ENCODE measurements at places on chromosomes 1 and 21.

DNA sequence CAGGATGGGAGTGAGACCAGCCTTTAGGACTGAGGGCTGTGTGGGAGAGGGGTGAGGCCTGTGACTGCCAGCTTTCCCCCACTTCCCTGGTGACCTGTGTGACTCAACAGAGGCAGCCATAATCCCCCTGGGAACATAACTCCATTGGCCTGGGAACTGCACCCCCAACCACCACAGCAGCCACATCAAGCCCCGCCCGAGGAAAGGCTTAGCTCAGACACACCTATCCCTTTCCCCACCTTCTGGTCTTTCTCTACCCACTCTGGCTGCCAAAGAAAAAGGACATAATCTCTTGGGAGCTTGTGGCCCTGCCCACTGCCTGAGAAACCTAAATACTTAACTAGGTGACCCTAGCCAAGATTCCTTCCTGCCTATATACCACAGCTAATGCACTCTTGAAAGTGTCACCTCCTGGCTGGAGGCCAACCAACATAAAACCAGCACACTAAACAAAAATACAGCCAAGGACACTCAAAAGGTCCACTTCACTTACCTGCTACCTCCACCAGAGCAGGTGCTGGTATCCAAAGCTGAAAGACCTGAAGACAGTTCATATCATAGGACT is 406.6 kb upstream of the CAMK1G start:
- DNase-seq: no peak

- no peak for DNase-seq
Measured at GRCh38 chr1:241776911-241777310, 71.1 kb upstream of the EXO1 start.

DNA sequence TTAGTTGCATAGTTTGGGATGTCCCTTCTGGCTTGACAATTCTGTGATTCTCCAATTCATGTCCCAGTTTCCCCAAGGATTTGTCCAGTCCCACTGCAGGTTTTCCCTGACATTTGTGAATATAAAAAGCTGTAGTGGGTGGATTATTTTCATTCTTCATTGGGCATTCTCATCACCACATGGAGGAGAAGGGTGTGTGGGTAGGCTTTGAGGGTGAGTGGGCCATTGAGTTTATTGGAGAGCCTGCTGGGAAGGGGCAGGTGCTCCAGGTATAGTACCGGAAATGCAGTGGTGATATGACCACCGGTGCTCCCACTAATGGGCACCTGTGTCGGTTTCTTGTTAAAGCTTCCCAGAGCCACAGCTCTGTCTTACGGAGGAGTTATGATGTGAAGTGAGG is 74.5 kb downstream of the CNIH3 start:
- DNase-seq: no peak

GRCh38 chr1:65260851-65261473 is 48.4 kb upstream of the DNAJC6 start:
- peak; percentile 48 for DNase-seq

DNA sequence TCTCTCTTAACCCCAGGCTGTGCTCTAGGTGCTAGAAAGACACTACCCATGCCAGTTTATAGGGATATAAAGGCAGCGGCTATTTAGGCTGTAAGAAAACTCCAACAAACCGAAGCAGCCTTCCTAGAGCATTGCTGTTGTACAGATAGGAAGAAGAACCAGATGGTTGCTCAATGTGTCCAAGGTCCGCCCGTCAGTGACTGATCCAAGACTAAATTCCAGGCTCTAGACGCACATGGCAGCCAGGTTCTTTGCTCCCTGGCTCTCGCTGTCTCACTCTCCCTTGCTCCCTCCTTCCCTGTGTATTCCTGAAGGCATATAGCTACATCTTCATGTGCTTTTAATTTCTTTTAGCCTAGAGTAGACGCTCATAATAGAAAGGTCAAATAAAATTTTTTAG is 303.4 kb downstream of the KIF26B start:
- no peak for DNase-seq

GRCh38 chr1:94768036-94768435 is 52.1 kb upstream of the SLC44A3 start:
- no peak for DNase-seq

- DNase-seq: no peak
Measured at GRCh38 chr1:54766726-54767125, 2.4 kb upstream of the PARS2 start.

DNA sequence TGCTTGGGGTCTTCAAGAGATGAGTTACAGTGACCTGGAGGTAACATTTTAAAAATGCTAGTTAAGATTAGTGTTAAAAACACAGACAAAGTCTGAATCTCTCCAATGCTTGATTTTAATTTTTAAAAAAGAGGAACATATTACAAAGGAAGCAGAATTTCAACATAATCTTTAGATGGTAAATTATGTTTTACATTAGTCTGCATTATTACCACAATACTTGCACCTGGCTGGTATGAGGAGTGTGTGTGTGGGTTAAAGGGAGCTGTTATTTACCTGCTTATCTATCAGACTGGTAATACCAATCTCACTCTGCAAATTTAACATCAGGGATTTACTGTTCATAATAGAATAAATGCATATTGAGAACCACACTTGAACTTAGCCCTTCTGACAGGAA is 10.3 kb upstream of the KCNJ15 start:
- DNase-seq: no peak

GRCh38 chr1:23108918-23109533 is 59.6 kb downstream of the LUZP1 start:
- DNase-seq: peak; percentile 46

DNA sequence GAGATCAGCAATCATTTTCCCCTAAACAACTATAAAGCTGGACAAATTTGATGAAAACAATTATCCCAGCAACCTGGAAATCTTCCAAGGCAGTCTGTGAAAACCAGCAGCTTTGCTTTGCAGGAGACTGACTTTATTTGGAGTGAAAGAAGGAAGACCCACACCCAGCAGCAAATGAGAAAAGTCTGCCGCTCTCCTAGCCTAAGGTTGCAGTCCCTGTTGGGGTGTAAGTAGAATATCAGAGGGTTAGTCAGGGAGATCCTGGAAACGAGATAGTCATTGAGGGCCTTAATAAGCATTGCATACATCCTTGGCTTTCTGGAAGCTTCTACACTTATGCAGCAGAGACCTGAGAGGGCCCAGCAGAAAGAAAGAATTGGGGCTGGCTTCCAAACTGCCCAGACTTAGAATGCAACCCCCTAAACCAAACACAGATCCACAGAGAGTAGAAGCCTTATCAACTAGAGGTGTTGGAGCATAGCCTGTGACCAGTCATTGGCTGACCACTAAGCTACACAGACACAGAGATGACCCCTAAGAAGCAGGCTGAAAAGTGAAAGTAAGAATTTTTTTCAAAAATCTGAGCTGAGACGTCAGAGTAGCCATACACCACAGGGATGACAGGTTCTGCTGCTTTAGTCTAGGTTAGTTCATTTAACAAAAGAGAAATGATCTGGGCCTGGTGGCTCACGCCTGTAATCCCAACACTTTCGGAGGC is 98.3 kb downstream of the LYPLAL1 start:
- DNase-seq: no peak

DNA sequence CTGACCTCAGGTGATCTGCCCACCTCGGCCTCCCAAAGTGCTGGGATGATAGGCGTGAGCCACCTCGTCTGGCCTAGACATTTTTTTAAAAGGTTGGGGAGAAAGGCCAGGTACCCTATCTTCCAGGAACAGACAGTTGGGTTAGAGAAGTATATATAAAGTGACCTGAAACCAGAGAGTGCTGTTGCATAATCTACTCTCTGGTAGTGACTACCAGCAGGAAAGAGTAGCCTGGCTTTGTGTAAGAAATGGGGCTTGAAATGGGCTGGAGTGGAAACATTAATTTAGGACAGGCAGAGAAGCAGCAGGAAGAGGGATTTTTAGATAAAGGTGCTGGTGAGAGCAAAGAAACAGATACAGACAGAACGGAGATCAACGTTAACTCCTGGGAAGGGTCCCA is 125.8 kb upstream of the HOOK1 start:
- no peak for DNase-seq

DNA sequence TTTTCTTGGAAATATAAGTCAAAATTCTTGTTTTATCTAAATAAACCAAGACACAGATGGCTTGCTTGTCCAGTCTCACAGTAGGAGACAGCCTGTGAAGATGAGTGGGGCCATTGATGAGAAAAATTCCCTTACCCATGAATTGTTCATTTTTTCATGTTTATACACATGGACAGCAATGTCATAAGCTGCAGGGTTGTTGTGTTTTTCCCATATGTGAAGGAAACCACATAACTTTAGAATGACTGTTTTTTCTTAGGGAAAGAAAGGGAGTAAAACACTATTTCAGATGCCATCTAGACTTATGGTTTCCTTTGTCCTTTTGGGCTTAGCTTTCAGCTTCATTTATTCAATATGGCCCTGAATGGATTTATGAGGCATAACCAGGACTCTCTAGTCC is 622.5 kb upstream of the NR5A2 start:
- DNase-seq: no peak

DNA sequence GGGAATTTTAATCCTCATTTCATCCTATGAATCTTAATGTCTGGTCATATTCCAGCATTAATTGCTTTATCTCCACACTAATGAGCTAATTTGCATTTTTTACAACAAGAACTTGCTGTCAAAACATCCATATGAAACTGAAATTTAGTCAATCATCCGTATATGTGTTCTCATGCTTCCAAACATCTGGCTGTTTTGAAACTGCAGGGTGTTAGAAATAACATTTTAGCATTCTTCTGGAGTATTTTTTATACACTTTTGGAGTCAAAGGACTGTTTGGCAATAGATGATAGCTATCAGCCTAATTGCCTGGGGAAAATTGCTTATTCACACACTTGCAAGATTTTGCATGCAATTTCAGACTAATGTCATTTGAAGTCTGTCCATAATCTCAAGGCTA is 1639.3 kb downstream of the KCNT2 start:
- DNase-seq: no peak

- DNase-seq: no peak
Measured at GRCh38 chr21:32515874-32516273, 69.4 kb downstream of the TCP10L start.

GRCh38 chr1:237701534-237701933 is 189.2 kb downstream of the ZP4 start:
- DNase-seq: no peak

- no peak for DNase-seq
Measured at GRCh38 chr21:36735724-36736320, 36.9 kb downstream of the SIM2 start.

DNA sequence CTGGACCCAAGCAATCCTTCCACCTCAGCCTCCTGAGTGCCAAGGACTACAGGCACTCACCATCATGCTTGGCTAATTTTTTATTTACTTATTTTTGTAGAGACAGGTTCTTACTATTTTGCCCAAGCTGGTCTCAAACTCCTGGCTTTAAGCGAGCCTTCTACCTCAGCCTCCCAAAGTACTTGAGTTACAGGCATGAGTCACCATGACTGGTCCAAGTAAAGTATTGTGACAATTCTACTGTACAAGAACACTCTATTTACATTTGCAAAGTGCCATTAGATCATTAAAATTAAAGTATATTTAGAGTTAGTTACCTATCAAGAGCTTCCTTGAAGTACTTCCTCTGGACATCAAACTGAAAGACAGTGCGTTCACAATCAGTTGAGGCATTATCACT is 44.8 kb downstream of the NRDC start:
- no peak for DNase-seq

- DNase-seq: no peak
Measured at GRCh38 chr21:26887251-26887650, 42.0 kb upstream of the ADAMTS1 start.

GRCh38 chr1:147664206-147664605 is 6.1 kb downstream of the ACP6 start:
- no peak for DNase-seq

GRCh38 chr1:89705901-89706699 is 73.2 kb downstream of the LRRC8C start:
- DNase-seq: no peak

- no peak for DNase-seq
Measured at GRCh38 chr1:245748240-245748639, 593.5 kb downstream of the KIF26B start.

DNA sequence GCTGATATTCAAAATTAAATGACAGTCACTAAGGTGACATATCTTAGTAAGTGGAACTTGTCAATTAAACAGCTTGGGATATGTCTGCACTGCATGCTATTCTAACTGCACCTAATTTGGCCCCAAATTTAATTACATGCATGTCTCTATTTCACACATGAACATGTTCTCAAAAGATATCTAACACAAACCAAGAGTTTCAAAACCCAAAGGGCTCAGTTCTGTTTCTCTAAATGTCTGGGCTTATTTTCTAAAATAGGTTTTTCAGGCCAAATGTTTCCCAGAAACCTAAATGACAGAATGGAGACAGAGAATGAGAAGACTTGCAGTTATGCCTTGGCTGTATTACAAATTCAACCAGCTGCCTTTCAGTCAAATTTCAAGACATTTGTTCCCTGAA is 11.3 kb downstream of the RAB29 start:
- no peak for DNase-seq

DNA sequence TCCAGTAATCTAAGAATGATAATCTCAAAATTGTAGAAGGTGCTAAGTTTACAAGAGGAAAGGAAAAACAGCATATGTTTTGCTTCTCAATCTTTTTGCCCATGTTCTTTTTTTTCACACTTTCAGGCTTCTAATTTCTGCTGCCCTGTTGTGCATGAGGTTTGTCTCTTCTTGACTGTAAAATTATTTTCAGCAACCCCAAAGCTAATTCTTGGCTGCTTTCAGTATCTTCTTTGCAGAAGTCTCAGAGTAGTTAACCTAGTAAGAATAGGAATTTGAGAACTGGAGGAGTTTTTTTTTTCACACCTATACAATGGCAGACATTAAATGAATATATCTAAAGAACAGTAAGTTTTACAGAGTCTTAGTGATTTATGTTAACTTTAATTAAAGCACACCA is 26.4 kb downstream of the DENND2D start:
- DNase-seq: no peak

DNA sequence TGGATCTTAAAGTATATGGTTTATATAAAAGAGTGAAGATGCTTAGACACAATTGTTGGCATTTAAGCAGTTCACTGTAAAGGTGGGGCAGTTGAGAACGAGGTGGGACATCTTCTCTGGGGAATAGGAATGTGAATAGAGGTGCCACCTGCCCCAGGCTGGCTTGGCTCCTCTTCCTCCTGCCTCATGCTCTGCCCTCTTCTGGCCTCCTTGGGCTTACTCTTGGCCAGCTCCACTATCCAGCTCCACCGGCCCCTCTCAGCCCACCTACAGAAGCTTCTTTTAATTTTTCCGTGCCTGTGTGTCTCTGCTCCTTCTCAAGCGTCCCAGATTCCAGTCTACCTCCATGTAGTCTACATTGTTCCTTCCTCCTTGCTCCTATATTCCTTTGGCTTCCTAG is 122.1 kb downstream of the NUF2 start:
- DNase-seq: no peak

GRCh38 chr1:150575072-150575489 is 4.3 kb downstream of the MCL1 start:
- no peak for DNase-seq

DNA sequence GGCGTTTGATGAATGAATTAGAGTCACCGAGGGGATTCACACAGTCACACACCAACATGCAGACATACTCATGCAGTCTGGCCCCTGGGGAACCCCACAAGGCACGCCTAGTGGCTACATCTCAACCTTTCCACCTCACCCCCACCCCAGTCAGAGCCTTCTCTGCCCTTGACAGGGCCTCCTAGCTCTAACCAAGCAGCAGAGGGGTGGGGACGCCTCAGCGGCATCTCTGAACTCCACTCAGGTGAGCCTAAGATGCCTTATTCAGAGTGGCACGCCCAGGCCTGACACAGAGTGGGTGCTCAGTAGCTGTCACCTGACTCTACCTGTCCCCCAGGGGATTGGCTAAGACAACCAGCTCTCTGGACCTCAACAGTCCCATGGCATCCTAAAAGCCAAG is 3.7 kb upstream of the SDC3 start:
- DNase-seq: no peak
